ENCODE measurements at places on chromosomes 7 and 10. TPM values are rescaled to one million over a fixed set of nuclear protein-coding genes. Genes with fewer than 3 reads are reported as not detected.

DNA sequence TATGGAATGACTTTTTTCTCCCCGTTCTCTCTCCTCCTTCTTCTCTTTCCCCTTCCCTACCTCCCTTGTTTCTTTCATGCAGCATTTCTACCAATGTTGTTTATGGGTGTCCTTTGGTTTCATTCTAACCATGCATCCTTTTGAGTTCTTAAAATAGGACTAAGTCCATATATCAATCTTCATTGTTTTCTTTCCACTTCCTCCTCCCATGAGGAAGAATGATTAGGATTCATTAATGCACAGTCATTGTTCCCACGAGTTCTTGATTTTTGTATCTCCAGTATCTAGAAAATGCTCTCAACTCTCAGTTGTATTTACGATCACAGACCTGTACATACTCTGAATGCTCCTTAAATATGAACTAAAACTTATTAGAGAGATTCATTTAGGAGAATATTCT is 153.3 kb downstream of the LRRC4 start:
- DNase-seq: no peak

GRCh38 chr10:98848361-98848760 is 387.3 kb downstream of the HPSE2 start:
- no peak for DNase-seq

DNA sequence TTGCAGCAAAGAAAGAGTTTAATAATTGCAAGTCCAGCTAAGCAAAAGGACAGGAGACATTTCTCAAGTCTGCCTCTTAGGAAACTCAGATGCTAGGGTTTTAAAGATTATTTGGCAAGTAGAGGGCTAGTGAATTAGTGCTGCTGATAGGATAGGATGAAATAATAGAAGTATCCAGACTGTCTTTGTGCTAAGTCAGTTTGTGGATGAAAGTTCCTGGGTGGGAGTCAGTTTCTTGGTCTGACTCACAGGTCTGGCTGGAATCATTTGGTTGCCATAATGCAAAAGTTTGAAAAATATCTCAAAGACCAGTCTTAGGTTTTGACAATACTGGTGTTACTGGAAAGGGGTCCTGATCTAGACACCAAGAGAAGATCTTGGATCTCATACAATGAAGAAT is 42.6 kb upstream of the INHBA start:
- no peak for DNase-seq

DNA sequence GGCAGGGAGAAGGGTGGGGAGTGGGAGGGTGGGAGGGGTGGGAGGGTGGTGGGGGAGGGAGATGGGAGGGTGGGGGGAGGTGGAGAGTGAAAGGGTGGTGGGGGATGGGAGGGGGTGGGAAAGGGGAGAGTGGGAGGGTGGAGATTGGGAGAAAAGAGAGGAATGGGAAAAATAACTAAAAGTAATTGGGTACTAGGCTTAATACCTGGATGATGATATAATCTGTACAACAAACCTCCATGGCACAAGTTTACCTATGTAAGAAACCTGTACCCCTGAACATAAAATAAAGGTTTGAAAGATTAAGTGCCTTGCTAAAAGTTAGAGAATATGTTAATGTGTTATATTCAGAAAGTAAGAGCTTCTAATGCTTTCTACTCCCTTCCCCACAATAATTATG is 564.9 kb downstream of the CNTNAP2 start:
- no peak for DNase-seq

DNA sequence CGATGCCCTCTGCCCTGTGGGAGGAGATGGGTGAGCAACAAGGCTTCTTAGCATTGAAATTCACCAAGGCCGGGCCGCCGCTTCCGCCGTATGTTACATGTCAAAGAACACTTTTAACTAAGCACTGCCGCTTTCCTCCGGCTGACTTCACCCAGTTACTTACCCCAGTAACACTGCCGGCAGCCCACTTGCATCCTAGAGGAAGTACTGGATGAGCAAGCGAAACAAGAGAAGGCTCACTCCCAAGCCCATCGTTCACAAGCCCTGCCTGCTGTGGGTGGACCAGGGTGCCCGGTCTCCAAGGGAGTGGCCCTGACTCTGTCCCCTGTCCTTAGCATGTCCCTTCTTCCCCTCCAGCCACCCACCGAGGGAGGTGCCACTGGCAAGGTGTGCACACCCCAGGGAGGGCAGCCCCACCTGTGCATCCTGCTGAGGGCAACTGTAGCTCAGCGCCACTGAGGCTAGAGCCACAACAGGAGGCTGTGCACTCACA is 73.1 kb upstream of the EBF3 start:
- no peak for DNase-seq

DNA sequence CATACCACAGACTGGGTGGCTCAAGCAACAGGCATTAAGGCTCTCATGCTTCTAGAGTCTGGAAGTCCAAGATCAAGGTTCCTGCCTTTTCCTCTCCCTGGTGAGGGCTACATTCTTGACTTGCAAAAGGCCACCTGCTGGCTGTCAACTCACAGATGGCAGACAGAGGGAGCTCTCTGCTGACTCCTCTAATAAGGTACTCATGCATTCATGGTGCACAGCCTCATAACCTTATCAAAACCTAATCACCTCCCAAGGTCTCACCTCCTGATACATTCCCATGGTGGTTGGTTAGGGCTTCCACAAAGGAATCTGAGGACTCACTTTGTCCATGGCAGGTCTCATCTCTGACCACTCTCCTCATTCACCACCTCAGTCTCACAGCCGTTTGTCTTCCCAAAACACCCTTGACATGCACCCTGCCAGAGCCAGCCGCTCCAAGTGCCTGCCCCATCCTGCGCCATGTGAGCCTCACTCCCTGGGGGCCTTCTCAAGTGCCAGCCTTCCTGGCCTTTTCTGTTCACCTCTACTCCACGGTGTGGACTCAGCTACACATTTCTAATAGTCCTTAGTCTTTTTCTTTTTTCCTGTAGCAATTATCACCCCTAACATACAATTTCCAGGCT is 400.3 kb upstream of the ADARB2 start:
- no peak for DNase-seq

DNA sequence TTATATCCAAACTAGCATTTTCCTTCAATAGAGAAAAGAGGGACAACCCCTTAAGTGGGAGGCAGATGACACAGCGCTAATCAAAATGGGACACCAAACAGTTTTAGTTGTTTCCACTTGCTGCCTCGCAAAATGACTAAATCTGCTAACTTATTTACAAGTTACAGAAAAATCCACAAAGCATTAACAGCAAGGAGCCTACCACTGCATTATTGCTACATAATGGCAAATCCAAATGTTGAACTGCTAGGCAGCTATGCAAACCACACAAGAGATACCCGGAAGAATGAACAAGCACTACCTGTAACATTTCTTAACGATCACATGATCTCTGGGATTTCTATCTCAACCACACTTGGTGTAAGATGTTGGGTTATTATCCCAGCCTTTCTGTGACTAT is 96.7 kb downstream of the SFMBT2 start:
- DNase-seq: no peak

DNA sequence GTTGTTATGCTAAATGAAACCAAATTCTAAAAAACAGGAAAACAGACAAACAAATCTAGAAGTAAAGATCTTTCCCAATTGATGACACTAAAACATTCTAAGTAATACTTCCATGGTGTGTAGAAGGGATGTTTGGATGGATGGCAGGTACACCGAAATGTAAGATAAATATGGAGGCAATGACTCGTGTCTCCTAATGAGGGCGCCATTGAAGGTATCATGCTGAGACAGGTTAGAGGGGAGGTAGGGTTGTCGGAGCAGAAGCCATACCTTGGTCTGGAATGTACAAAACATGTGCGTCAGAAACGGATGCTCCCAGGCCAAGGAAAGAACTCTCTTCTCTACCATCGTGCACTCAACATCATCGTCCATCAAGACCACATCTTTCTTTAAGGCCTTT is 101.4 kb downstream of the PRKCQ start:
- DNase-seq: no peak

- DNase-seq: no peak
Measured at GRCh38 chr10:18423058-18423637, 228.2 kb downstream of the NSUN6 start.

- no peak for DNase-seq
Measured at GRCh38 chr10:9910446-9910845, 1107.2 kb upstream of the CELF2 start.

DNA sequence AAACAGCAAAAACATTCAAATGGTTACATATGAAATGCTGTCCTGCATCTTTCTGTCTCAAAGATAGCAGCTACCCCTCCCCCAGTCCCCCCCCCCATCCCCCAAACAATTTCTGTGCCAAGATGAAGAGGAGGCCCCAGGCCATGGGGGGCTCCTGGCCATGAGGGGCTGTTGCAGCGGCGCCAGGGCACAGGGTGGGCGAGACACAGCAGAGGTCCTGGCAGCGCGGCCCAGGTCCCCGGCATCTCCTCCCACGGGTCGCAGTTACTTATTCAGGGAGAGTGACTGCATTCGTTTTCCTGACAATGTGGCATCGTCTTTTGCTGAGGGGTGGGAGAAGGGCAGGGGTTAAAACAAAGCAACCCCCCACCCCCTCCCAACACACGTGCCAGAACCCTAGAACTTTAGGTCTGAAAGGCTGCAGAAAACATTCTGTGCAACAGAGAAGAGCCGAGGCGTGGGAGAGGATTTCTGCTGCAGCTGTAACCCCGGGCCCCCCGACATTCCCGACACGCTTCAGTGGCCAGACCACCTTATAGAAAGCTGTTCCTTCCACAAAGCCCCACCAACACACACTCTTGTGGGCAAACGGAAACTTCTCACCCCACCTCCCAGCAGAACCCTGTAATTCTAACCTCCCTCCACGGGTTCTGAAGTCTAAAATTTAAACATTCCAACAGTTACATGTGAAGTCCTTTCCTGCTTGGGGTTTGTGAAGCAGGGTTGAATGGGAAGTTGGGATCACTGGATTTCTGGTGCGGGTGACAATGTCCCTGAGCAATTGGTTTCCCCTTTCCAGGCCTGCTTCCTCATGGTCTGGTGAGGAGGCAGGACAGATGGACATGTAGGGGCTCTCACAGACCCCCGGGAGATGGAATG is 11.7 kb downstream of the PDAP1 start:
- no peak for DNase-seq

GRCh38 chr10:122029499-122030199 is 40.7 kb downstream of the TACC2 start:
- DNase-seq: no peak

ADCY1 gene
- total RNA-seq: 66.4 TPM

CYP26C1 gene
- 0.11 TPM for total RNA-seq

PPP1R17 gene
- 1.8 TPM for total RNA-seq

MPP7 gene
- 8.9 TPM for total RNA-seq

ZNF722 gene
- not detected for total RNA-seq

MEIG1 gene
- 1.2 TPM for total RNA-seq

Data from spinal cord (tissue), 10 donors.